ENCODE measurements at places on chromosomes 2 and 18.

GRCh38 chr2:219642465-219643083 lies 15.1 kb downstream of the SLC4A3 start:
- peak; percentile 87 for DNase-seq

- no peak for DNase-seq
These were observed 154.0 kb downstream of the INHBB start for GRCh38 chr2:120499784-120500495.

DNA sequence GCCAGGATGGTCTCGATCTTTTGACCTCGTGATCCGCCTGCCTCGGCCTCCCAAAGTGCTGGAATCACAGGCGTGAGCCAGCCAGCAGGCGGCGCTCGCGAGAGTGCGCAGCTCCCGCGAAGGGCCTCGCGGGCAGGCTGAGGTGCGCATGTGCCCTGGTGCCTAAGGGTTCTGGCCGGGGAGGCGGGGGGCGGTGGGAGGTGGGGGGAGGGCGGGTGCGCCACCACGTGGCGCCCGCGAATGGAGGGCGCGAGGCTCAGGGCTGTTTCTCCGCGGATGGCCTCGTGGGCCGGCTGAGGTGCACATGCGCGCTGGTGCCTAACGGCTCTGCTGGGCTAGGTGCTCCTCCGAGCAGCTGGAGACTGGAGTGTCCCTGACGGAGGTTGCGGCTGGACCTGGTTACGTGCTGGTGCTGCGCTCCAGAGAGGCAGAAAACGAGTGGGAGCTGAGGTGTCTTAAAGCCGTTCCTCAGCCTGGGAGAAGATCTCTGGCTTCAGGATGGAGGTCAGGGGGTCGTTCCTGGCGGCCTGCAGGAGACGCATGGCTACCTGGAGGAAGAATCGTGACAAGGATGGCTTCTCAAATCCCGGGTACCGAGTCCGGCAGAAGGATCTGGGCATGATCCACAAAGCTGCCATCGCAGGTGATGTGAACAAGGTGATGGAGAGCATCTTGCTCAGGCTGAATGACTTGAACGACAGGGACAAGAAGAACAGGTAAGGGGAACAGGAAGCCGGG lies at the start of gene ANKRD62:
Gene ANKRD62, plus strand, starts transcription at position 324 of the 738 bp plus-strand sequence. Its CDS starts 175 bp downstream, at position 499.
- no peak for DNase-seq

GRCh38 chr2:145290986-145291385 lies 771.1 kb upstream of the ZEB2 start:
- no peak for DNase-seq

DNA sequence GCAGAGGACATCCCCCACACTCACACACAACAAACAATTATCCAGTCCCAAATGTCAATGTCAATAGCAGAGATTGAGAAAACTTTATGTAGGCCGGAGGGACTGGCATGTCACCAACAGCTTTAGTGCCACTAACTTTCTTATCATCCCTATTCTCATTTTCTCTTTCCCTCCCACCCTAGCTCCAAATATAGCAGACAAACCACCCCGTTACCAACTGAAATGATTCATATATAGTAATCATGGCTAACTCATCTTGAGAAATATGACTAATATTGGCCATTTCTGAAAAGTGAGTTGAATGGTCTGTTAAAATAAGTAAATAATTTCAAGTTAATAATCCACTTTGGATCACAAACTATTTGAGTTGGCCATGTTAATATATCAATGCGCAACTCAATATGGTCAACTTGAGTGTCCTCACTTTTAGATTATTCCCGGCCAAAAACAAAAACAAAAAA lies 242.1 kb upstream of the RND3 start:
- DNase-seq = no peak

- no peak for DNase-seq
These were observed 22.8 kb upstream of the RUFY4 start for GRCh38 chr2:218046238-218046637.

- DNase-seq = no peak
These were observed 52.9 kb upstream of the LINC00305 start for GRCh38 chr18:64201781-64202180.

GRCh38 chr18:51028201-51028805 lies 1.7 kb upstream of the SMAD4 start:
- DNase-seq = no peak

DNA sequence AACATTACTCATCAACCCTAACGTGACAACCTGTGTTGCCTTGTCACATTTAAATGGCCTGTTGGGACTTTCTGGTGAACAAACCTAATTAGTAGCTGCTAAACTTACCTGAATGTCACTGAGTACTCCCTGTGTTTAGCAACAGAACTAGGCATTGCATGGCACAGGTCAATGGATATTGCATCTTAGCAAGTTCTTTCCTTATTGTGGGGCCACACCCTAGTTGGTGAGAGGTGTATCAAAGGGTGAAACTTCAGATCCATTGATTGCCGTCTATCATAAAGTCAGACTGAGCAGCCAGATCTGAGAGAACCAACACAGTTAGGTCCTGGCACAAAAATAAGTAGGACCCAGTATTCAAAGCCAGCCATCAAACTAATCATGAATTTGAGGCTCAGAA lies 29.8 kb upstream of the ZNF385B start:
- no peak for DNase-seq

- DNase-seq = no peak
These were observed 500.1 kb upstream of the VRK2 start for GRCh38 chr2:57546478-57546877.

- no peak for DNase-seq
These were observed 43.2 kb downstream of the TSHZ1 start for GRCh38 chr18:75253784-75254183.

DNA sequence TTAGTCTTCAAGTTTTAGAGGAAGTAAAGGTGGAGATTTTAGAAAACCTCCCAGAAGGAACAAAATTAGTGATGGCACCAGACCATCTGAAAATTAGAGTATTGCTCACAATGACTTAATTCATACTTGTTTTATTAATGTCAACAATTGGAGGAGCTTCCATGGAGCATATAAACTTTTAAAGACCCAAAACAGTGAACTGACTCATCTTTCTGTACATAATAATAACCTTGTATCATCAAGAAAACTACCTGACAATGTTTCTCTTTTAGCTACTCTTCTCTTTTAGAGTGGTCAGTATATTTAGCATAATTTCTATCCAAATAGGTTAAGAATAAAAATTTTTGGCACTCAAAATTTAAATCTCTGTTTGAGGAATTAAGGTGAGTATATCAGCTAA lies 7.2 kb upstream of the ITGAV start:
- no peak for DNase-seq

DNA sequence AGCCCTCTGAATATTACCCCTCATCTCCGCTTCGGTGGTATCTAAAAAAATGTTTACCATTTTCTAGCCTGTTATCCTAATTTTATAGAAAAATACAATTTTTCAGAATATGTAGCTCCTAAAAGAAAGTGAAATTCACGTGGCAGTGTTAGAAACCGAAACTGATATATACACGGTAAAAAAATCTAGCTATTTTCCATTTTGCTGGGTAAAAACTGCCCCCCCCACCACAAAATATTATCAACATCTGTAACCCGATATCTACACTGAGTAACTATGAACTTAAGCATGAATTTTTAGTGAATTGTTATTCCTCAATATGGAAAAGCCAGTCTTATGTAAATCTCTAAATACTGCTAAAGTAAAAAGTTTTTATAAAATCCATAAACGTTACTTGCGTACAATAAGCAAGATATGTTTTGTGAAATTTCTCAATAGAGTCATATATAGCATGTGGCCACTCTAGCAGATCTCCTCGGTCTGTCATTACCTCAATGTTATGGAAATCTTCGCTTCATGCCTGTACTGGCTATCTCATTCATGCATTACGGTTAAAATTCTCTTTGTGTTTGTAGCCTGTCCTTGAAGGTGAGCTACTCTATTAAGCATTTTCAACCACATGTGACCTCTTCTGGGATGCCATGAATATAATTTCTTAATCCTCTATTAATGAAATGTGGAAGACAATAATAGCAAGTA lies 524.2 kb downstream of the TRIB2 start:
- no peak for DNase-seq

- DNase-seq = no peak
These were observed 447.8 kb upstream of the SPHKAP start for GRCh38 chr2:228629251-228629650.

DNA sequence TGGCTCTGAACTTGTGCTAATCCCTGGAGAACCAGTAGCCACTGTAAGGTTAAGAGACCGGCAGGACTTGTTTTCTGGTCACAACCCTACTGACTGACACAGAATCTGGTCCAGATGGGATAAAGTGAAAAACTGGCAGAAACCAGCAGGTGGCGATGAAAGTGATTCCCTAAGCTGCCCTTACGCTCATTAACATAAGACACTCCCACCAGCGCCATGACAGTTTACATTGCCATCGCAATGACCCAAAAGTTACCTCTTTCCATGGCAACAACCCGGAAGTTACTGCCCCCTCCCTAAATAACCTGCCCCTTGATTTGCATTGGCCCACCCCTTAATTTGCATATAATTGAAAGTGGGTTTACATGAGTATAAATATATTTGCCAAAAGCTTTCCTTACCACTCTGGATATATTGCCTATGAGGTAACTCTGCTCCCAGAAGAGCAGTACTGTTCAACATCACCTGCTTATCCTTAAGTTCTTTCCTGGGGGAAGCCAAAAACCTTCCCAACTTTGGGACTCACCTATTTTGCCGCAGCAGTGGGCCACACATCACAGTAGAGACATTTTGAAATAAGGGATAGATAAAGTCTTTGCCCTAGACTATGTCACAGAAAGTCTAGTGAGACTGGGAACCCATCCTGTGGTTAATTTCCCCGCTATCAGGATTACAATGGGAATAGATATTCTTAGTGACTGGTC lies 35.8 kb upstream of the AFF3 start:
- DNase-seq = no peak

DNA sequence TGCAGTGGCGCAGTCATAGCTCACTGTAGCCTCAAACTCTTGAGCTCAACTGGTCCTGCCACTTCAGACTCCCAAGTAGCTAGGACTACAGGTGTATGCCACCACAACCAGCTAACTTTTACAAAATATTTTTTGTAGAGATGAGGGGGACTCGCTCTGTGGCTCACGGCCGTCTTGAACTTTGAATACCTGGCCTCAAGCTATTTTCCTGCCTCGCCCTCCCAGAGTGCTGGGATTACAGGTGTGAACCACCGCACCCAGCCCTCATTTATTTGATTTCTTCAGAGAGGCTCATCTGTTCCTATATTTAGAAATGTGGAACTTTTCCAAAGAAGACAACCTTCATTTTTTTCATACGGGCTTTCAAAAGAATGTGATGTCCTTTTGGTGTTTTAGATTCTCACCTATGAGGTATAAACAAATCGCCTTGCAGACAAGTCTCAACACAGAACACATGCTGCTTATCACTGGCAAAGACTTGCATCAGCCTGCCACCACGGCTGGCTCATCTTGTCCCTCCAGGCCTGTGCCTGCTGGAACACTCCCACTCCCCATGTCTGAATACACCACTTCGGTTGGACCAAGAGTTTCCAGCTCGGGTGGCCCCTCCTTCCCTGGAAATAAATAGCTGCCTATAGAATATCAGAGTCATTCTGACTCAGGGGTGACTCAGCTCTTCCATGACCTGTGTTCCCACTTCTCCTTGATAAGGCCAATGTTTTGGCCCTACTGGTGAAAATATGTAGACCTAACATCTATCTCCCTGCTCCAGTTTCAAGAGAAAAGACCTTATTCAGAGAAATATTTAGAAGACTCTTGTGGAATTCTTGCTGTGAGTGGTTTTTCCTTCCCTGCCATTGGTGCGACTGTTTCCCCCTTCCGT lies 202.6 kb downstream of the TGIF1 start:
- no peak for DNase-seq

DNA sequence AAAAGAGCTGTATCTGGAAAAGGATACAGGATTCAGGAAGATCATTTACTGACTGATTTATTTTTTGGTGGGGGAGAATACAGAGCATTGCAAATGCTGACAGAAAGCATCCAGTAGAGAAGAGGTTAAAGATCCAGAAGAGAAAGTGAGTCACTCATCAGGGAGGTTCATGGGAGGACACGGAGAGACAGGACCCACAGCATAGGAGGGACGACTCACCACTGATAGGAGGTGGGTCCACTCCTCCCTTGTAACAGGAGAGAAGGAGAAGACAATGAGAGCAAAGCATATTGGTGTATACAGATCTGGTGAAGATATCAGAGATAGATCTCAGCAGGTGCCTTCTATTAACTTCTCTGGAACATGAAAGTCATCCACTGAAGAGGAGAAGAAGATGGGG lies 142.4 kb upstream of the AQP4 start:
- no peak for DNase-seq

- DNase-seq = no peak
These were observed 90.6 kb upstream of the MBOAT2 start for GRCh38 chr2:9094117-9094516.

- no peak for DNase-seq
These were observed 468.1 kb upstream of the FANCL start for GRCh38 chr2:58709274-58709673.

DNA sequence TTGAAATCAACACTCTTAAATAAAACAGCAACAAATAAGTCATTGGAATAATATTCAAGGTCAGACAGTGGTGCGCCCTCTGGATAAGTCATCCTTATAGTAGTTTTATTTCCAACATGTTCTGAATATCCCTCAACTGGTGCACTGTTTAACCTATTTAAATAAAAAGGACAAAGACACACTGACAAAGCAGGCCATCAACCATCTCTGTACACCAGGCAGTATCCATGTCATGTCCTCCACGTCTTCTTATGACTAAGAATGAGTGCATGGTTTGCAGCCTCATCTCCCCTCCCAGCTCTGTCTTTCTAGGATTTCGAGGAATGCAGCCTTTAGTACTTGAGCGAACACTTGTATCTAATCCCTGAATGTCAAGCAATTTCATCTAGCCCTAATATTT lies 42.4 kb downstream of the ST3GAL5 start:
- no peak for DNase-seq

- DNase-seq = peak; percentile 84
These were observed 75.9 kb downstream of the DNMT3A start for GRCh38 chr2:25265802-25266201.

DNA sequence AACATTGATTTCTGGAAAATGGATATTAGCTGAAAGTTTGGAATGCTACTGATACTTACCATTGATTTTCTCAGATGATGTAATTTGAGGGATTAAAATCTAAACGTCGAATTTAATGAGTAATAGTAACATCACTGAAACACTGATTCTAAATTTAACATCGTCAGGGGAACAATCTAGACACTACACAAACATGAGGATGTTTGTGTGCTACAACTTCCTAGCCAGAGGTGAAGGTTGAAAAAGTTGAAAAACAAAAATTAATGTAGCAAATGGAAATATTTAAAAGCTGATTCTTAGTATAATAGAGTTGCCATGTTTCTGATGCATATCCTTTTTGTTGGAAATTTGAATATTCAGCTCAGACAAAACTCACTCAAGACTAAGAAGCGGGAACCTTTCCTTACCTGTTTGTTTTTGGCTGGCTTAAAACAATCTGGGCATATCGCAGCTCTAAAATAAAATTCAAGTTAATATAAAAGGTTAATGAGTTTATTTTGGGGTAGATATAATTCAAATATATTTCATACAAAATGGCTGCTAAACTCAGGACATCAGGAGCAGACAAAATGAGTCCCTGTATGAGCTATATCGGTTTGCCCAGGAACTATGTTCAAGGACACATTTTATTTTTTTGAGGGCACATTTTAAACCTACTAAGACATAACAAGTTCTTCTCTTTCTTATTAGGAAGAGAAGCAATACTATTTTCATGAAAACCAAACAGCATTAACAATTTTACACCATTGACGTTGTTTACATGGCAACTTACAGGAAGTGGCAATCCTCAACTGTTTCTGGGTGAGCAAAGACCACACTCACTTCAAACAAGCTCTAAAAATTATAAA lies 52.6 kb upstream of the PEX13 start:
- no peak for DNase-seq
